ENCODE measurements at places on chromosomes 5 and 9. TPM values are rescaled to one million over a fixed set of nuclear protein-coding genes. Genes with fewer than 3 reads are reported as not detected.

SPATA31C1 gene
- not detected for total RNA-seq

PCDHGC4 gene
- total RNA-seq, result 0.64 TPM

CATSPER3 gene
- total RNA-seq, result 0.82 TPM

GRCh38 chr5:127590156-127590722 is 58.6 kb upstream of the CTXN3 start:
- no peak overlapping the region for H3K27ac ChIP-seq
- DNase-seq, result no peak
- H3K4me3 ChIP-seq, result no peak overlapping the region
- no peaks in the 10 kb centered on the region for H3K4me1 ChIP-seq
- no peaks in the 10 kb centered on the region for H3K27me3 ChIP-seq
- H3K36me3 ChIP-seq, result no peaks in the 10 kb centered on the region

FOXD4L4 gene
- 0.30 TPM for total RNA-seq

Data from colonic mucosa (tissue), 4 donors.